Bladder microvascular endothelial cell (primary cell): ENCODE measurements at places on chromosomes 16 and 17. TPM values are rescaled to one million over a fixed set of nuclear protein-coding genes. Genes with fewer than 3 reads are reported as not detected.

The KRT14 gene
- 0.31 TPM in 1 of 2 replicates, not detected in the other for total RNA-seq

The MEFV gene
- total RNA-seq: 0.13 TPM in 1 of 2 replicates, not detected in the other

The CCL8 gene
- total RNA-seq: 0.13 and 0.16 TPM in 2 replicates

The SPNS2 gene
- 109 and 135 TPM in 2 replicates for total RNA-seq

The TSC2 gene
- 32.4 and 79.5 TPM in 2 replicates for total RNA-seq

The CDRT15 gene
- total RNA-seq: not detected in 2 replicates

The PRSS36 gene
- 0.31 TPM in 1 of 2 replicates, not detected in the other for total RNA-seq

The MEIOB gene
- total RNA-seq: not detected in 2 replicates

The CCDC154 gene
- under 0.01 and 0.25 TPM in 2 replicates for total RNA-seq

The KCNJ12 gene
- total RNA-seq: 0.06 and 0.32 TPM in 2 replicates
